ENCODE measurements at places on chromosomes 7 and 10.

DNA sequence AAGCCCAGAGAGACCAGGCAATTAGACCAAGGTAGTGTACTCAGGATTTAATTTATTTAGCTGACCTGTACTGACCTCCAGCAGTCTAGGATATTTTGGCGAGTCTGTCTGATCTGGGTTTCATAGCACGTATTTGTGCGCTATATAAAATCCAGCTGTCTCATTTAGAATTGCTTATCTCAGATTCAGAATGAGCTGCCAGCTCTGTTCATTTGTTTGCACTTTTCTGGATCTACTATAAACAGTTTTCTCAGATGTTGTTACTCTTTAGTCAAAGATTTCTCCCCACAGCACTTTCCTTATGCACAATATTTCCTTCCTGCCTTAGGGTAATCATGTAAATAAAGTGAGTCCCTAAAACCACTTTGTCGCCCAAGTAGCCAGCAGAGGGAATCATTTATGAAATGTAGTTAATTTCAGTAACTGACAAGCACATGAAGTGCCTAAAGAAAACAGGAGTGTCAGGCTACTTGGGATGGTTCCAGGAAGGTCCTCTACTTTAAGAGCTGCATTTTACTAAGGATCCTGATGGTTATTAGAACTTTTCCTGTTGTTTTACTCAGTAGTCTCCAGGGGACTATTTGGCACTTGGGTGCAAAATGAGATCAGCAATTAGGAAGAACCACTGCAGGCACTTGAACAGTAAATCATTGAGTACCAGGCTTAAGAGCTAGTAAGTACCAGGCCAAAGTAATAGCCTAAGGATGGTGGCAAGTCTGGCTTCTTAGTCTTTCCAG is 226.4 kb downstream of the TWIST1 start:
- DNase-seq = peak; percentile 19

GRCh38 chr7:40276061-40276460 is 141.3 kb downstream of the SUGCT start:
- DNase-seq = no peak

DNA sequence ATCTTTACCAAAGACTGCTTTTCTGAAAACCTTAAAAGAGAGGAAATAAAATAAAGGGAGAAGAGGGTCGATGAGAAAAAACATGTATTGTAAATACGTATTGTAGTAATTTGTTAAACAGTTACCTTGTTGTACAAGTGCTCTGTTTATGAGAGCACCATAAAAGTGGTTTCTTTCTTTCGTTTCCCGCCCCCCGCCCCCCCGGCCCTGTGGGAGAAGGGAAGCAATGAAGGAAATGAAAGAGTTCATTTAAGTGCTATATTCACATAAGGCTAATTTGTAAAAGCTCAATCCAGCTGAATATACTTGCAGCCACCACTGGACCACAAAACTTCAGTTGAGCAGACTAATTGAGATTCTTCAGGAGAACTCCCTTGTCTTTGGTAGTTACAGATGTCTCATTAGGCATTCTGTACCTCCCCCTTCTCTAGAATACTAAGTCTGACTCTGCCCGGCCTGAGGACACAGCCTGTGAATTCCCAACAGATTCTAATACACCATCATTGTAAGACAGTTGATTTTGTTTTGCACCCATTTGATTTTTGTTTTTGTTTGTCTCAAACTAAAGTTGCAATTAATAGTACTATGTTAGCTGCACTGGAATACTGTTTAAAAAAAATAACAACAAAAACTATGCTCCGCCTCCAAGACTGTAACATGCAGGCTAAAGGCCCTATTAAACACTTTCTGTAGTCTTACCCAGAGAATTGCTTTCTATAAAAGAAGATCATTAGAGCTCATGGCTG is 124.9 kb downstream of the ARHGAP12 start:
- DNase-seq = no peak

DNA sequence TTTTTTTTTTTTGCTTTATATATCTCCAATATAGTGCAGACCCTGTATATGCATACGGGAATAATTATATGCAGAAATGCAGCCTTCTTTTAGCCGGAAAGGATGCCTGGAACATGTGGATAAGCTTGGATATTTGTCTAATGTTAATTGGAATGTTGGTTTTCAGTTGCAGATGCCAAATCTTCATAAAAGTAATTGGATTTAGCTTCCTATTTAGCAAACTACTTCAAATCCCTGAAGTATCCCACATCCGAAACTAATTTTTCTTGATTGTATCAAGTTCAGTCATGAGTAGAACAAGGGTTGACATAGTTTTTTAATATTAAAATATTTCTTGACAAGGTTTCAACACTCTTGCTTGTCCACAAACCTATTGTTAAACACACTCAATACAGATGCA is 281.7 kb downstream of the BBS9 start:
- no peak for DNase-seq

DNA sequence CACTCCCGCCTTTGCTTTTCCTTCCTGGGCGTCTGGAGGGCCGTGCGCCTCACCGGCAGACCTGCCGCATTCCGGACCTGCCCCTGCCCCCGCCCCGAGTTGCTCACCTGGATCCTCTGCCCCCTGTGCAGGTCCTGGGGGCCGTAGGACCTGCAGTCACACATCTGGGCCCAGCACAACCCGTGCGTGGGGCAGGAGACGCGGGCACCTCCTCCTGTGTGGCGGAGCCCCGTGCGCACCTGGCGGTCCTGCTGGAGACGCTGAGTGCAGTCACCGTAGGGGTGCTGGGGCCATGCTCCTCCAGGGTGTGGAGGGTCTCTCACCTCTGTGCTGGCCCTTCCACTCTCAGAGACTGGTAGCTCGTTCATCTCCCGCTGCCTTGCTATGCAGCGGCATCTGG is 85.5 kb downstream of the DNAJB6 start:
- no peak for DNase-seq

DNA sequence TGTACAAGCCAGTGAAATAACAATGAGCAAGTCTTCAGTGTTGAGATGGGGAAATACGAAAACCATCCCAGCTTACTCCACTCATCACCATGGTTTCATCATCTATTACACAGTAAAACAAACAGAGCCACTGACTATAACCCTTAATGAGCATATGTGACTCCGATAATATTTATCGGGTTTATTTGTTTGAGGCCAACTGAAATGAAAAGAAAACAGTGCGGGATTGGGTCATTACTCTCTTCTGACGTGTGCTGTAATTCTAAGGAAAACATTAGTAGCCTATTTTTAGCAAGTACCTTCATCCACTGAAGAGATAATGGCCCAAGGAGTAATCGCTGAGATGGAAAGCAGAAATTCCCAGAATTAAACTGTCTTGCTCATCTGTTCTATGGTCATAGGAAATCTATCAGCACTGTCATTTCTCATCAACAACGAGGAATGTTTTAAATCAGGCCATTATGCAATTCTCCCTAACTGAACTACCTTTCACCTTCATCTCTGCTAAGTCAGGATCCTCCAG is 716.5 kb downstream of the INHBA start:
- no peak for DNase-seq

GRCh38 chr10:59991661-59992060 is 85.3 kb upstream of the CCDC6 start:
- DNase-seq = no peak

DNA sequence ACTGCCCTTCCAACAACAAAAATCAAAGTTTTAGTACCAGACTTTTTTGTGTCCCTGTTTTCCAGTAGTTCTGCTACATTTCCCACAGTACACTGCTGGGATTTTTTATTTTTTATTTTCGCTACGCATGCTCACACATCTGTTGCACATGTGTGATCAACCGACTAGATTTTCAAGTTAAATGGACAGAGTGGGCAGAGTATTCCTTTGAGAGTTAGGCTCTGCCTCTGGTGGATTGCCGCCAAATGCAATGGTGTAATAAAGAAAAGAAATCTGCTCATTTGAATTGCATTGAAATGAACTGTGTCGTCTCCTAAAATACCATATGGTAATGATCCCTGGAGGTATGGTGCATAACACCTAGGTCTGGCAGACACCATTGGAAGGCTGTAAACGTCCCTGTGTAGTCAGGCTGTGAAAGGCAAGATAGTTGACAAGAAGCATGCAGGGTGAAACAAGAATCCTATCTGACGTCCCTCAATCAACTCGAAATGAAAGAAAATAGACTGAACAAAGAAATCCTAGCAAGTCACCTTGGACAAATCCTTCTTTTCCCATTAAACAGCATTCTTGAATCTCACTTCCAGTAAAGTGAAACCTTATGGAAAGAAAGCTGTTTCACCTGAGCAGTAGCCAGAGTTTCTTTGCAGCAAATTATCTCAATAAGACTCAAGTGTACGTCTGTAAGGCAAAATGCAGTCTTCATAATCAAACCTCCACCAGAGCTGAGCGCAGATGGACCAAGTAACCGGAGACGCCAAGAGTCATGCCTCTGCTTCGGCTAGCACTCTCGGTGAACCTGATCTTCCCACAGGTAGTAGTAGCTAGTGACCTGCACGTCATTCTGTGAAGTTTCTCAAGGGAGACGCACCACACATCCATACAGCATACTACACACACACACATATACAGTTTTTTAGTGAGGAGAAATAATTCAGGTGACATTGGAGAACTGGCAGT is 357.3 kb downstream of the CRPPA start:
- DNase-seq = no peak

DNA sequence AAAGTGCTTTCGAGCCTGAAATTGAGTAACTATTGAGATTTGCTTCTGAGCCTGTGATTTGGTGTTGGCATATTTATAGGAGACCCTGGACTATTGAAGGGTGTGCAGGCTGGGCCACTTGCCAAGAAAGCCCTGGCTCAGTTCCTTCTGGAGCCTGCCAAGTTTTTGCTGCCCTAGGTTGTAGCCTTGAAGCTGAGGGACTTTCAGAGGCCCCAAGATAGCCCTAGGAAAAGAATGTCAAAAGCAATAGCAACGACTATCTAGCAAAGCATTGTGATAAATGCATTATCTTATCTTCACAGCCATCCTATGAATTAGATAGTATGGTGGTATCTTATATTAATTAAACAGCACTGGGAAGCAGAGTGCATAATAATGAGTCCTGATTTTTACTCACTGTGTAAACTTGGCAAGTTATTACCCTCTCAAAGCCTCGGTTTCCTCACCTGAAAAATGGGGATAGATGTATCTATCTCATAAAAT is 473.7 kb upstream of the PODXL start:
- peak; percentile 92 for DNase-seq

GRCh38 chr7:155469-155900 is 36.9 kb upstream of the FAM20C start:
- no peak for DNase-seq

DNA sequence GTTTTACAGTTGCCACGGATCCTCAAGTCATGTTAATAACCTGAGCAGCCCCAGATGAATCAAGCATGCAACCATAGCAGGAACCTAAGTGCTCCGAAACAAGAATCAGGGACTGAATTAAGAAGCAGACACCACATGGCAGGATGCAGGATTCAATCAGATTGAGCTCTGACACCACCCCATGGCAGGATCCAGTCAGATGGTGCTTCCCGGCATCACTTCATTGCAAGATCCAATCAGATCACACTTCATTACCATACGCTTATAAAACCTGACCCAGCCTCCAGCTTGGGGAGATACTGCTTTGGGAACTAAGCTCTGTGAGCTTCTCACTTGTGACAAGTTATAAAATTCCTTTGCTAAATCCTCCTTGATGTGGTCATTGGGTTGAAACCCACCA is 55.3 kb downstream of the ABCB4 start:
- no peak for DNase-seq

- no peak for DNase-seq
These were observed 8.5 kb downstream of the ITPRIP start for GRCh38 chr10:104329735-104330134.

DNA sequence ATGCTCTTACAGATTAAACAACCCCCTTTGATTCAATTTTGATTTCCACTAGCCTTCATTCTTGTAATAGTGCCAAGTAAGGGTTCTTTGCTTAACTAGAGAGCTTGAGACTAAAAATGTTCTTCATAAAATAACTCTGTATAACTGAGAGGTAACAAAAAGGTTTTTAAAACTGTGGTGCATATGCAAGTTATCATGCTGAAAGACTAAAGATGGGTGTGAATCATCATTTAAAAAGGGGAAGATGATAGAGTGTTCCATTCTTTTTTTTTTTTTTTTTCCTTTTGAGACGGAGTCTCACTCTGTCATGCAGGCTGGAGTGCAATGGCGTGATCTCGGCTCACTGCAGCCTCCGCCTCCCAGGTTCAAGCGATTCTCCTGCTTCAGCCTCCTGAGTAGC is 11.1 kb downstream of the MDFIC start:
- no peak for DNase-seq

GRCh38 chr10:16439295-16439694 is 2.5 kb downstream of the PTER start:
- DNase-seq = no peak

DNA sequence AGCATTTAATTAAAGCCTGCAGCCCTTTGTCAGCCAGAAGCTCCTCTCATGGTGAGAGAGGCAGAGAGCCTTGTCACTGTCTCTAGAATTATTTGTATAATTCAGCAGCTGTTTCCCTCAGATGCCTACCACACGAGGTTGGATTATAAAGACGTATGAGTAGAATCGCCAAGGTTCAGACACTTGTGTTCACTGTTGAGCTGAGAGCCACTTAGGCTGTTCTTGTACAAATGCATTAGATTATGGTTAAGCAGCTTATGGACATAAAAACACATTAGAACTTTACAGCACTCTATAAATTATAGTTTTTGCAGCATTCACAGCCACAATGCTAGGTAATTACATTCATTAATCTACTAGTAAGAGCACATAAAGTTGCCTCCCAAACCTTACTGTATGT is 282.6 kb downstream of the AUTS2 start:
- DNase-seq = no peak

GRCh38 chr10:32960022-32960421 is 2.0 kb upstream of the ITGB1 start:
- DNase-seq = no peak

GRCh38 chr7:130632111-130632510 is 36.4 kb downstream of the COPG2 start:
- DNase-seq = no peak
